ENCODE measurements at places on chromosomes 16 and 17.

DNA sequence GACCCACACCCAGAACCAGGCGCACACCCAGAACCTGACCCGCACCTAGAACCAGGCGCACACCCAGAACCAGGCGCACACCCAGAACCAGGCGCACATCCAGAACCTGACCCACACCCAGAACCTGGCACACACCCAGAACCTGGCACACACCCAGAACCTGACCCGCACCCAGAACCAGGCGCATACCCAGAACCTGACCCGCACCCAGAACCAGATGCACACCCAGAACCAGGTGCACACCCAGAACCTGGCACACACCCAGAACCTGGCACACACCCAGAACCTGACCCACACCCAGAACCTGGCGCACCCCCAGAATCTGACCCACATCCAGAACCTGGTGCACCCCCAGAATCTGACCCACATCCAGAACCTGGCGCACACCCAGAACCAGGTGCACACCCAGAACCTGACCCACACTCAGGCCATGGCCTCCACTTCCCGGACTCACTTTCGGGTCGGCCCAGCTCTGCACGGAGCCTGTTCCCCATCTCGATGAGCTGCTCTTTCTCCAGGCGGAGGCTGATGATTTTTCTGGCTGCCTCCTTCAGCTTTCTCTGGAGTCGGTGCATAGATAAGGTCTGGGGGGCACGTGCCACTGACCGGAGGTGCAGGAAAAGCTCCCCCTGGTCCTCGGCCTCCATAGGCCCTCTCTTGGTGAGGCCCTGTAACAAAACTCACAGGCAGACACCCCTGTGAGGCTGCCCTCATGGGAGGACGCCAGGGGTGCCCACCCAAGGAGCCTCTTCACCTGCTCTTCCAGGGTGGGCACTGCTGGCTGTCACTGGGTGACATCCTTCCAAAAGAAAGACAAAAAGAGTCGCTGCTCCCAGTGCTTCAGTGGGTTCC, 53.3 kb upstream of the FASN start:
- no peak for DNase-seq

- DNase-seq, result no peak
Observed at GRCh38 chr16:88804173-88804551, 573 bp downstream of the CDT1 start.

- peak; percentile 72 for DNase-seq
Observed at GRCh38 chr16:67514382-67514828, 14.2 kb upstream of the RIPOR1 start.

GRCh38 chr16:28130099-28131088, 66.9 kb upstream of the GSG1L start:
- DNase-seq, result no peak

GRCh38 chr16:52553322-52553721, 6.4 kb upstream of the TOX3 start:
- no peak for DNase-seq

- DNase-seq, result no peak
Observed at GRCh38 chr17:63039899-63040602, 74.0 kb downstream of the TANC2 start.

GRCh38 chr16:51393381-51394005, 242.4 kb upstream of the SALL1 start:
- no peak for DNase-seq

DNA sequence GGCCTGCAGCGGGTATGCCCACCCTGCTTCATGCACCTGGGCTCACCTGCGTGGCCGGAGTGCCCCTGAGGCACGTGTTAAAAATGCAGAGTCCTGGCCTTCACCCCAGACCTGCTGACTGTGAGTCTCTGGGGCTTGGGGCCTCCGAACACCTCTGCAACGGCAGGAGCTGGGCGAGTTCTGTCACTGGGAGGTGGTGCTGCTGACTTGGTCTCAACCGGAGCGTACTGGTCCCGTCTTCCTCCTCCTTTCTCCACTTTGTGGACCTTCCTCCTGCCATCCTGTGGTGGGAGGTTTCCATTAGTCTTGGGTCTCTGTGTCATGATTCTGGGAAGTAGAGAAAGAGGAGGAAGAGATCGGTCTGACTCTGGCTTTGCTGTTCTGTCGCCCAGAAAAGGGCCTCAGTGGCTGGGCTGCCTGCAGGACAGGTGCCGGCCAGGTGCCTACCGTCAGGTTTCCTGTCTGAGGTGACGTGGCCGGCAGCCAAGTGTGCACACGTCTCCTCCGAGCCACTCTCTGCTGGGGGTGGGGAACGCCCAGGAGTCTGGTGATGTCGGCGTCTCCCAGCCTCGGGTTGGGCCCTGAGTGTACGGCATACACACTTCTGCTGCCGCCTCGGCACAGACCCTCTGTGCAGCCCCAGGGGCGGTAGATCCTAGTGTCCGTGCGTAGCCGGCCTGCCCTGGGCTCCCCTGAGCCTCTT, 6.9 kb downstream of the TSC2 start:
- no peak for DNase-seq

- DNase-seq, result no peak
Observed at GRCh38 chr16:2238838-2239675, 2.8 kb downstream of the DNASE1L2 start.

GRCh38 chr16:14576532-14576931, 53.5 kb downstream of the PARN start:
- DNase-seq, result no peak

GRCh38 chr16:75064403-75065148, 52.0 kb downstream of the LDHD start:
- no peak for DNase-seq

DNA sequence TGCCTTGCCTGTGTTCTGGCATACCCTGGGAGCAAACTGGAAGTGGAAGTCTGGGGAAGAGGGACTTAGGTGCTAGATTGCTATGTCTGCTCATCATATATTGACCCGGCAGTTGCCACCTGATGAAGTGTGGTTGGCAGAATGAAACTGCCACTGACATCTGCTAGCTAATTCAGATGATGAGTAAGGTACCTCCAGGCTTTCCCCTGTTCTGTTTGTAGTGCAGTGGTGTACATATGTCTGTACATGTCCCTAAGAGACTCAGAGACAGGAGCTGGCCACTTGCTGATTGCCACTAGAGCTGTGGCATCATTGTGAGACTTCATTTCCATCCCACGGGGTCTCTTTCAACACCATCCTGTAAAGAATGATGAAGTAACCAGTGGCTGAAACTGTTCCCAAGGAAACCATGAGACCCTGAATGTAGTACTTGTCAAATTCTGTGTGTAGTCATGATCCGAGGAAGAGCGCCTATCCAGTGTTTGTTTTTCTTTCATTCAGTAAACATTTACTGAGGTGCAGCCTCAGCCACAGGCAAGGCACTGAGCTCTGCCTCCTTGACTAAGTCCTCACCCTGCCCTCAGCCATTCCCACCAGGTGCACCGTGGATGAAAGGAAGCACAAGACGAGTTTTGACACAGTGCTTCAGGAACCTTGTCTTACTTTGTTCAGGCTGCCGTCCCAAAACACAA, 13.2 kb downstream of the CLUAP1 start:
- DNase-seq, result no peak

GRCh38 chr16:4517812-4518680, 20.5 kb downstream of the CDIP1 start:
- no peak for DNase-seq

- DNase-seq, result no peak
Observed at GRCh38 chr16:88499836-88500251, 46.8 kb downstream of the ZFPM1 start.

GRCh38 chr16:87012954-87013938, 303.9 kb downstream of the C16orf95 start:
- DNase-seq, result no peak

DNA sequence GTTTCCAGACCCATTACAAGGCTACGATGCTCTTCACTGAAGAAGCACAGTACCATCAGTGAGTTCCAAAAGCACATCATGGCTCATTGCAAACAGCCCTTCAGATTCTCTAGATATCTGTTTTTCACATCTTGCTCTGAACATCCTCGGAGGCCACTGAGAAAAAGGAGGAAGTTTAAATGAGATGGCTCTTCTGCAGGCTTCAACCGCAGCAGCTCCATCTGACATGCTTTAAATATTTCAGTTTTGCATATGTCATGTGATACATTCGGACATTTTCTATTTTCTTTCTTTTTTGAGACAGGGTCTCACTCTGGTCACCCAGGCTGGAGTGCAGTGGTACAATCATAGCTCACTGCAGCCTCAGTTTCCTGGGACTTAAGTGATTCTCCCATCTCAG, 396.8 kb downstream of the NPIPA8 start:
- no peak for DNase-seq

- no peak for DNase-seq
Observed at GRCh38 chr17:413016-413350, 60.4 kb upstream of the RPH3AL start.

DNA sequence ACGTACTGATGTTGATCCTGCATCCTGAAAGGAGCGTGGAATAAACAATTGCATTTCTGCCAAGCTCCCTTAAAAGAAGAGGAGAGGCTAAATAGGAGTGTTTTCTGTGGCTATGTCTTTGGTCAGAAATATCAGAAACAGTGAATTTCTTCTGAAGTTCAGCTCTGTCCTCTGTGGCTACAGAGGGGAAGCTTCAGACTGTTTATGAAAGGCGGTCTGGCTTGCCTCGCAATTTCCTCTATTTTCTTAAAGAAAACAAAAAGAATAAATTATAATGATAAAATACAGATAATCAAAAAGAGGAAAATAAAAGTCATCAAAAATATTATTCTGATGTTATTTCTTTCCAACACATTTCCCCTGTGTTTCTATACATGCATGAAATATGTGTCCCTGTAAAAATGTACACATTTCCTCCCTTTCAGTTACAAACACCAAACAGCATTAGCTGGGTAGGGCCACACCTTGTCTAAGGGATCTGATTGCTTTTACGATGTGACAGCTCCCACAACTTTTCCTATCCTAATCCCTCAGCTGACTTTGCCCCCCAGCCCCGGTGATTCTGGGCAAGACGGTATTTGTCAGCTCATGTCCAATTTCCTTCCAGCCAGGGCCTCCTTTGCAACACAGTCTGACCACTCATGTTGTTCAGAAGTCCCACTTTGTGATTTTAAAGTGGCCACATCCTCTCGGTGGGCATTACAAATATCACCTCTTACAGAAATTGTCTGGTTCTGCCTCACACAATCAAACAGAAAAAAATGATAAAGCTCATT, 439.0 kb downstream of the HS3ST3B1 start:
- DNase-seq, result no peak

DNA sequence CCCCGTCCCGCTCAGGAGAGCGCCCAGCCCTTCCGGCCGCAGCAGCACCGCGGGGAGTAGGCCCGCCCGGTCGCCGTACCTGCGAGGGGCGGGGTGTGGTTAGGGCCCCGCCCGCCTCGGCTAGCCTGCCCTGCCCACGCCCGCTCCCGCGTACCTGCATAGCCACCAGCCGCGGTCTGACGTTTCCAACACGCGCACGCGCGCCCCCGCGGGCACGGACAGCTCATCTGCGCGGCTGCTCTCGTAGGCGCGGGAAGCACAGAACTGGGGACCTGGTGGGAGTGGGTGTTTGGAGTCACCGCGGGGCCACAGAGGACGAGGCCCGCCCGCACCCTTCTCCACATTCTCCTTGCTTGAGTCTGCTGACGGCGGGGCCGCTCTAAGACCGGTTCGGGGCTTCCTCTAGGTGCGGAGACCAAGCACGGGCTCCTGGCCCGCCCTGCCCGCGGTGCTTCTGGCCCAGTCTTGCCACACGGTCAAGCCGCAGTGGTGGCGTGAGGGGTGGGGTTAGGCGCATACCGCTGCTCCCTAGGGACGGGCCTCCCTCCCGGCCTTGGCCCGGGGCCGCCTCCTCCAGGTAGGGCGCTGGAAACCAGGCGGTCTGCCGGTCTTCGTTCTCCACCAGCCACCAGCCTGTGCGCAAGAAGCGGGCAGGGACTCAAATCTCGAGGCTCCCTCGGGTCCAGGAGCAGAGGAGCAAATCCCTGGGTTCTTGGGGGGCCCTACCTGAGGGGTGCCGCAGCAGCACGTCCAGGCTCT, 1.8 kb downstream of the NOXO1 start:
- DNase-seq, result no peak

DNA sequence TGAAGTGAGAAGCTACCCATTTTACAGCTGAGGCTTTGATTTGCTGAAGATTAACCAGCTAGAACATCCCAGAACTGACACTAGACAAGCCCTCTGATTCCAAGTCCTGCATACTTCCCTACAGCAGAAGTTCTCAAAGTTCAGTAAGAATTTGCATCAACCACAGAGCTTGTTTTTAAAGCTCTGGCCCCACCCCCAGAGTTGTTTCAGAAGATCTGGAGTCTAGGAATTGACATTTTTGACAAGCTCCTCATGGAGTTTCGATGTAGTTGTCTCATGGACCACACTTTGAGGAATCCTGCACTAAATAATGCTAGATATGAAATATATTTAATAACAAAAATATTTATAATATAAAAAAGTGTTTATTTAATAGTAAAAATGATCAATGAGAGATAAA, 120.3 kb upstream of the ADAMTS18 start:
- DNase-seq, result no peak

GRCh38 chr17:219696-220095, 38.2 kb upstream of the DOC2B start:
- no peak for DNase-seq

DNA sequence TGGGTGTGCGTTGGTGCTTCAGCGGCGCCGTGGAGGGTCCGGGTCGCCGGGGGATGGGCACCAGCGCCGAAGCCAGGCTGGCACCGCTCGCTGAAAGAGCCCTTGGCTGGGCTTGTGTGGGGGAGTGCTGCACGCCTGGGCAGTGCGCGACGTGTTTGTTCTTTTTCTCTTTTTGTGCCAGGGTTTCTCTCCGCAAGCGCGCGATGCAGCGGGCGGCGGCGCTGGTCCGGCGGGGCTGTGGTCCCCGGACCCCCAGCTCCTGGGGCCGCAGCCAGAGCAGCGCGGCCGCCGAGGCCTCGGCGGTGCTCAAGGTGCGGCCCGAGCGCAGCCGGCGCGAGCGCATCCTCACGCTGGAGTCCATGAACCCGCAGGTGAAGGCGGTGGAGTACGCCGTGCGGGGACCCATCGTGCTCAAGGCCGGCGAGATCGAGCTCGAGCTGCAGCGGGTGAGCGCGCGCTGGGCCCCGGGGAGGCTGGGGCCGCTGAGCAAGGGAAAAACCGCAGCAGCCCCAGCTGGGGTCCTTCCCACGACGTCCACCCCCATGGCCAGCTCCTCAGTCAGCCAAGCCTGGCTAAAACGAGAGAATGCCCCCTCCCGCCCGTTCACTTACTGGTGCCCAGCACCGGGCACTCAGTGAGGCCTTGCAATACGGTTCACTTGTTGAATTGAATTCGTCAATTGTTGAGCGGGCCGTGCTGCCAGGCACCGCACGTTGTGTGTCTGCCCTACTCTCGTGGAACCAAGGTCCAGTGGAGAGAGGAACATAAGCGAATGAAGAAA, 541 bp downstream of the GPT2 start:
- no peak for DNase-seq

- no peak for DNase-seq
Observed at GRCh38 chr16:21642861-21643260, 9.5 kb downstream of the IGSF6 start.

GRCh38 chr17:19372011-19372370, 6.3 kb upstream of the MAPK7 start:
- DNase-seq, result no peak

- no peak for DNase-seq
Observed at GRCh38 chr17:60535382-60536279, 9.6 kb upstream of the APPBP2 start.

GRCh38 chr17:29240968-29241963, 5.4 kb upstream of the CRYBA1 start:
- DNase-seq, result no peak

GRCh38 chr16:53769787-53770186, 65.8 kb downstream of the FTO start:
- no peak for DNase-seq
